T-helper 17 cell (primary cell): ENCODE measurements at places on chromosomes 13 and 19. TPM values are rescaled to one million over a fixed set of nuclear protein-coding genes. Genes with fewer than 3 reads are reported as not detected.

- no peak for DNase-seq
- no peak overlapping the region for H3K4me3 ChIP-seq
- H3K36me3 ChIP-seq: peaks cover 2% of the 10 kb centered on the region
- H3K27me3 ChIP-seq: peaks cover 5% of the 10 kb centered on the region
- H3K4me1 ChIP-seq: no peaks in the 10 kb centered on the region
These were observed 371.3 kb downstream of the SLC7A1 start for GRCh38 chr13:29224206-29224605.

Gene POSTN
- not detected for total RNA-seq

Gene CDADC1
- total RNA-seq: 16.5 TPM

DNA sequence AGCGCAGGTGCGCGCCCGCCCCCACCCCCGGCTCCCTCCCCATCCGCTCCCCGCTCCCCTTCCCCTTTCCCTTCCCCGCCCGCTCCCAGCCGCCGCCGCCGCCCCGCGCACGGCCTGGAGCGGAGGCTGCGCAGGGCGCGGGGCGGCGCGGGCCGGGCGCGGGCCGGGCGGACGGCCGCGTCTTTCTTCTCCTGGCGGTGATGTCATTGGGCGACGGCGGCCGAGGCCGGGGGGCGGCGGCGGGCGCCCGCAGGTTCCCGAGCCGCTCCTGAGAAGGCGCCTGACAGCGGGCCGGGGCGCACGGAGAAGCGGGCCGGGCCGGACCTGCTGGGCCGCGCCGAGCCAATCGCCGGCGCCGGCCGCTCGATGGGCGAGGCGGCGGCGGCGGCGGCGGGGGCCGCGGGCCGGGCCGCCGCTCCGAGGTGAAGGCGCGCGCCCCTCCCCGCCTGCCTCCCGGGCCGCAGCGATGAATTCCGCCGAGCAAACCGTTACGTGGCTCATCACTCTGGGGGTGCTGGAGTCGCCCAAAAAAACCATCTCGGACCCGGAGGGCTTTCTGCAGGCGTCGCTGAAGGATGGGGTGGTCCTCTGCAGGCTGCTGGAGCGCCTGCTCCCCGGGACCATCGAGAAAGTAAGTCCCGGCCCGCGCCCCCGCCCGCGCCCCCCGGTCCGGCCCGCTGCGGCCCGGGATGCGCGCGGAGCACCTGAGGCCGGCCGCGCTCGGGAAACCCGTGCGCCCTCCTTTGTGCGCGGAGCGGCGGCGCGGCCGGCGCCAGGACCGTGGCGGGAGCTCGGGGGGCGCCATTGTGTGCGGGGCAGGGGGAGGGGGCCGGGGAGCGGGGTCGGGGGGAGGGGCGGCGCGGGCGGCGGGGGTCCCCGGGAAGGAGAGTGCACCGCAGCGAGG, at the start of gene ARHGEF7:
TSS of gene ARHGEF7 (plus strand) at position 250 of the 904 bp plus-strand sequence. CDS start at position 467, 217 bp downstream.
- peaks cover 75% of the 10 kb centered on the region for H3K27me3 ChIP-seq
- H3K4me3 ChIP-seq: peak within 1 kb of the TSS; percentile 93
- DNase-seq: no peak

Gene DHDH
- 0.50 TPM for total RNA-seq
